ENCODE measurements at places on chromosomes 13 and 19.
A peak's percentile ranks its signal among the peaks of the same experiment; 100 is the strongest.

GRCh38 chr13:30654430-30654829 is 36.7 kb downstream of the USPL1 start:
- DNase-seq = no peak

DNA sequence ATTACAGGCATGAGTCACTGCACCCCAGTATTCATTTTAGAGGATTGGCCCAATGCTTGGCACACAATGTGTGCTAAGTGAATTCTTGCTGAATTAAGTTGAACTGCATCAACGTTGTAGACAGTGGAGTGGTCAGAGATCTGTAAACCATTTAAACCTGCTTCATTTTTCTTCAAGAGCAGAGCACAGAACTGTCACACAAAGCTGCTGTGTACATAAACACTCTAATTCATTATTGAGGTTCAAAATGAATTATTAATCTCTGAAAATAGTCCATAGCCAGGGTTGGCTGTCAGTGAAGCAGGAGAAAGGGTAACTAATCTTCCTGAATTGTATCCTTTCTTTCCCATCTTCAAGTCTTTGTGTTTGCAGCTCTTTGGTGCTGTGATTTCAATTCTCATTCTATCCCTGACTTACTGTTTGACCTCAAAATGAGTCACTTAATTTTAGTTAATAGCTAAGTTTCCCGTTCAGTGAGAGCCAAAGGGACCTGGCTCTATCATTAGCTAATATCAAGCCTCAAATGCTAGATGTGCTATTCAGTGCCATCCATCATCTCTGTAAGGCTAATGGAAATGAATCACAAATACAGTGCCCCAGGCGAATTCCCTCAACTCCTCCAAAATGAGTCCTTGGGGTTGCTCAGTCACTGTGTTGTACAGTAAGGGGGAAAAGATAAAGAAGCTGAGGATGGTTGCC is 77.0 kb upstream of the TSC22D1 start:
- no peak for DNase-seq

DNA sequence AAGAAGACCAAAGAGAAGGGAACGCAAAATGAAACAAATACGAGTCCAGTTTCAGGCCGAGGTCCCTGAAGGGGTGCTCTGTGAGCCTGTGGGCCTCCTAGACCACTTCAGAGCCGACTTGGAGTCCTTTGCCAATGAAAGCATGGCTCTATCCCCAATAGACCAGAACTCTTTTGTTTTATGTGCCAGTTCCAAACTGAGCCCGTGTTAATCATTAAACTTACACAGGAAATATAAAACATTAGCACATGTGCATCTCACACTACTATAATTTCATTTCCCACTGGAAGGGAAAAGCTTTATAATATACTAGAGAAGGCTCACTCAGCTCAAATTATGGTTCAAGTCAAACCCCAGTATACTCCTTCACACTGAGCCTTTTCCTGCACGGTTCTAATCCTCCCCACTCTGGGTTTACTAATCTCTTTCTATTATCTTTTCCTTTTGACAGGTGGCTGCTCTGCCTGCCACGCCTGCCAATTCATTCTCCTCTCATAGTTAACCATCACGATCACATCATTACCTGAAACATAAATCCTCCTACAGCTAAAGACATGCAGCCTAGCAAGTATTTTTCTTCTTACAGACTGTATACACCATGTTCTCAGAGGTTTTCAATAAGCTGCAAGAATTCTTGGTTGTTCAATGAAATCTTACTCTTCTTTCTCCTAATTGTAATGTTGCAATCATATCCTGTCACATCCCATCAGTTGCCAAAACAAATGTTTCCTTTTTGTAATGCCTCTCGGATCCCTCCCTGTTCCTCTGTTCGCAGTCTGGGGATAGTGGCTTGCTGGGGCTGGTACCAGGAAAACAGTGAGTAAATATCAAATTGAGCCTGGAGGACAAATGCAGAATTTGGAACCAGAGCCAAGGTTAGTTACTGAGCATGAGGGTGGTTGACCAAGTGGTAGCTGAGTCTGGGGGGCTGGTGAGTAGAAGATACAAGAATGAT is 18.8 kb upstream of the WASF3 start:
- DNase-seq = no peak

- no peak for DNase-seq
Observed at GRCh38 chr19:18183529-18183928, 9.5 kb upstream of the MPV17L2 start.

GRCh38 chr19:5891572-5891937 is 12.0 kb downstream of the NDUFA11 start:
- no peak for DNase-seq

DNA sequence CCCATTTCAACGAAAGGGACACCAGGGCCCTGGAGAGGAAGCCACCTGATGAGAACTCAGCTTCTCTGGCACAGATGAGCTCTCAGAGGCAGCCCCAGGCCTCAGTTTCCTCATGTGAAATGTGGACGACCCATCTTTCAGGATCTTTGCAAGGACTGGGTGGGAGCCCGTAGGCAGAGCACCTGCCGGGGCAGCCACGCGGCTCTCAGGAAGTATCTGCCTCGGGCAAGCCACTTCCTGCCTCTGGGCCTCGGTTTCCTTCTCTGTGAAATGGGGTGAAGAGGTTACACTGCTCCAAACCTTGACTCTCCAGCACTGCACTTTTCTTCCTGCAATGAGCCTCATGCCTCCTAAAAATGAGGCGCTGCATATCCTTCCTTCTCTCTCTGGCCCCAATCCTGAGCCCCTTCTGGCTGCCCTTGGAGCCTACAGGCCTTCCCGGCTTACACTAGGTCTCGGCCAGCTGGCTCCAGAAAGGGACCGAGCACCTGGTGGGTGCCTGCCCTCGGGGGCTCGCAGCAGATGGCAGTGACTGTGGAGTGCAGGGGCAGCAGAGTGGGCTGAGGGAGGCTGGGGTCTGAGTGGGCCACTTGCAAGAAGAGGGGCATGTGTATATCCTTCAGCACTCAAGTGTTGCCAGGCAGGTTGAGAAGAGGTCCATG is 3.5 kb downstream of the SSBP4 start:
- no peak for DNase-seq

DNA sequence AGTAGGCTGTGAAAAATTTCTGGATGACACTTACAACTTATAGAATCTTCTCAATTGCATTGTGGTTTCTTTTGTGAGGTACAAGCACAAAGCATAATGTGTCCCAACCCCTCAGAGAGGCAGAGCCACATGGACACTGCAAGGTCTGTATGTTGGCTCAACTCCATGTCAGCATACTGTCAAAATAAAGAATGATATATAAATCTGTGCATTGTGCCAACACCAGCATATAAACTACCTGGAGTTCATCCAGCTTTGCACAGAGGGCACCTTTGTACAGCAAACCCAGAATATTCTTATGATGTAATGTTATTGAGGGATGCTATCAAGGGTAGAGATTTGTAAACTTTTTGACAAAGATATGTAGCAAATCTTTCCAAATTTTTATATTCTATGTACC is 1065.8 kb upstream of the MIR17HG start:
- no peak for DNase-seq

DNA sequence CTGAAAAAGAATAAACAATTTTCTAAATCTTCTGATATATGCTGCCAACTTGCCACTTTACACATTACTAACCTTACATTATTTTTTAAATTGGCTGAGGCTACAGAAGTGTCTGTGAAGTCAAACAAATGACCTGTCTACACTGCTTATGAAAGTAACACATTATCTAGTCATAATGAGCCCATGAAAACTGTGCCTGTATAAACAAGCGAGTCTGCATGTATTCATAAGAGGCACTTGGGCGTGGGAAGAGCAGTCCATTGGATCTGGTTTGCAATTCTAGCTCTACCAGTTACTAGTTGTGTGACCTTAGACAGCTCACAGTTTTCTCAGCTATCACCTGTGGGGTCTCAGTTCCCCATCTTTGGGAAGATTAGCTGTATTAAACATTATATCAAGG is 3.1 kb downstream of the VPS36 start:
- peak; percentile 10 for DNase-seq

DNA sequence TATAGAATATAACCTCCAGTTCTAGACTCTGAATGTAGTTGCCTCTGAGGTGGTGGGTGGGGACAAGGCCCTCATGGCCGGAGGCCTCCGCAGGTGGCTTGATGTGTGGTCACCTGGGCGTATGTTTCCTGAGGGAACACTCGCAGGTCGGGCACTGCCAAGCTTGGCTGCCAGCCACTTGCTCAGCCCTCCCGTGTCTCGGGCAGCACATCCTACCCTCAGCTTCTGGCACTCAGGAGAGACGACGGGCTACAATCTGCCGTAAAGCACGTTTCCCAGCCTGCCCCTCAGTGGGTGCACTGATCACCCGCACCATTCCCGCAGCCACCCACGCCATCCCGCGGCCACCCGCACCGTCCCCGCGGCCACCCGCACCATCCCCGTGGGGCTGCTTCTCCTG is 15.2 kb downstream of the THOP1 start:
- no peak for DNase-seq

- no peak for DNase-seq
Observed at GRCh38 chr13:46622630-46623256, 69.8 kb downstream of the LRCH1 start.

DNA sequence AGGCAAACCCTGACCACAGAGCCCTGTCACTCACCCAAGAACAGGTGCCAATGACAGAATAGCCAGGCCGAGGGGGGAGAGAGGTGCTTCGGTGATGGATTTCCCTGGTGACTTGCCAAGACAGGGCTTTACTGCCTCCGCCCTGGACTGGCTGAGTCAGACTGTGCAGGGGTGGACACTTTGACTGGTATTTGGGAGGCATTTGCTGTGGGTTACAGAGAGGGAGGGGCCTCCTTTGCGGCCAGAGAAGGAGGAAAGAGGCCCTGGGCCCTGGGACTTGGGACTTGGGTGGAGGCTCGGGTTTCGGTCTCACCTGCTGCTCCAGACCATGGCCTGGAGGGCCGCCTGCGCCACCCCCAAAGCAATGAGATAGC is 4.6 kb upstream of the EPS8L1 start:
- no peak for DNase-seq

- no peak for DNase-seq
Observed at GRCh38 chr13:98324105-98324504, 147.0 kb upstream of the RNF113B start.

DNA sequence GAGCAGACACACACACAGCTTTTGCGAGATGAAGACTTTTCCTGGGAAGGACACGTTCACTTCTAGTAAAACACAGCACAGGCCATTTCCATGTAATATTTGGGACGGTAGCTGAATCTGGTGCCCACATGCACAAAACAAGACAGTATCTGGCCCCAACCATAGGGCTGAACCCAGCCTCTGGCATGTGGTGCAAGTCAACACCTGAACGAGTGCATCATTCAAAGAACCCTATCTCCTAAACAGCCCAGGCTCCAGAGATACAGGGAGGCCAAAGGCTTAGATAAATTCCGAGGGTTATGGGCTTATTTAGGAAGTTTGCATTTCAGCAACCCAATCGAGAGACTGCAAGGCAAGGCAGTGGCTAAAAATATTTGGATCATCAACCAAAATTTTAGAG is 2.7 kb upstream of the TFDP1 start:
- DNase-seq = no peak

DNA sequence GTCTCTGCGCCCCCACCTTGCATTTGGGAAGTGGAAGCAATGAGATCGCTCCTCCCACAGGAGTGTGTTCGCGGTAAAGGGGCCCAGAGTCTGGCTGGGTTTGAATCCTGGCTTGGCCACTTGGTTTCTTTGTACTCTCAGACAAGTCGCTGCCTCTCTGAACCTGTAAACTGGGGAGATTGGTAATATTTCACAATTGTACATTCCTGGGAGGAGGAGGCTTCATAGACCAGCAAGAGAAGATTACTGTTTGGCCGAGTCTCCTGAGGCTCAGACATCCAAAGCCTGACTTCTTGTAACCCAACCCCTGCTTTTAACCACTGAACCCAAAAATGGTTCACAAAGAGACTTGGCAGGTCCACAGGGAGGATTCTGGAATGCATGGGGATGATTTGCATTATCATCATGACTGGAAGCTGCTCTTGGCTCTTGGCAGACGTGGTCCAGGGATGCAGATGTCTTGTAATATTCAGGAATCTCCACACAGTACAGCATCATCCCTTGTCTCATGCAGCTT is 13.6 kb upstream of the STRN4 start:
- DNase-seq = no peak

GRCh38 chr13:20570517-20570916 is 3.6 kb downstream of the IFT88 start:
- no peak for DNase-seq

- DNase-seq = no peak
Observed at GRCh38 chr19:1760020-1760419, 6.7 kb downstream of the ONECUT3 start.

- peak; percentile 66 for DNase-seq
Observed at GRCh38 chr19:34364830-34365462, at the start of gene GPI. GPI (plus strand) TSS chr19:34365196; CDS start chr19:34365267, 71 bp downstream.

GRCh38 chr19:7618771-7619510 is 10.4 kb downstream of the XAB2 start:
- no peak for DNase-seq

DNA sequence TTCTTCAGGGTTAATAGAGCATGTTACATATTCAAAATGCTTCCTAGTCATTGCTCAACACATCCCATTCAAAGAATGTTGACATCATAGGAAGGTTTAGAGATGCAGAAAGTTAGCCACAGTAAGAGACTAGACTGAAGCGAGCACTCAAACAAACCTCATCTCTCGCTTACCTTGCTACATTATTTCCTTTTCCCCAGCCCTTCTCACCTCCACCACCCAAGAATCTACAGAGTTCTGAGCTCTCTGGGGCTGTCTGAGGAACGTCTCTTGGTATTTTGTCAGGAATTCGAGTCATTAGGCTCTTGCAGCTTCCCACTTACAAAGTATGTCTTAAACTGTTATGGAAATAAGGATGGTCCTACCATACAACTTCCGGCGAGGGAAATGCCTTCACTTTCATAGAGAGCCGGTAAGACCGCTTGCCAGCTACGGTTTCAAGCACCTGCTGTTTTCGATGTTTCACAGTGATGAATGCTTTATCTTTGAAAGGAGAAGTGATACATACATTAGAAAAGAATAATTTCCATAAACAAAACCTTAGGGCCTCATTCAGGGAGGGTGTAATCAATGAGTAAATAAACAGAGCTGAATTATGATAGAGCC is 65.1 kb downstream of the FLT1 start:
- no peak for DNase-seq

DNA sequence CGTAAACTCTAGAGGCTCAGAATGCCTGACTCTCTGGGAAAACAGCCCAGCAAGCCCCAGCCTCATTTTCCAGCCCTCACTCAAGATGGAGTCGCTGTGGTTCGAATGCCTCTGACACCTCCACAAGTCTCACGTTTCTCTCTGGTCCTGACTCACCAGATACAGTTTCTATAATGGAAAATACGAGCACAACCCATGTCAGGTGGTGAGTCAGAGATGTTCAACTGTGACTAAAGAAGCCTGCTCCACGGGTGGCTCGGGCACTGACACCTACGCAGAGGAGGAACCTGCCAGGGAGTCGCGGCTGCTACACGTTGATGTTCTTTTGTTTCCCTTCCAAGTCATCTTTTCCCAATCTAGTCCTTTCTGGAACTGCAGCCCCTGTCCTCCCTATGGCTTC is 87.1 kb upstream of the STK24 start:
- DNase-seq = peak; percentile 82

DNA sequence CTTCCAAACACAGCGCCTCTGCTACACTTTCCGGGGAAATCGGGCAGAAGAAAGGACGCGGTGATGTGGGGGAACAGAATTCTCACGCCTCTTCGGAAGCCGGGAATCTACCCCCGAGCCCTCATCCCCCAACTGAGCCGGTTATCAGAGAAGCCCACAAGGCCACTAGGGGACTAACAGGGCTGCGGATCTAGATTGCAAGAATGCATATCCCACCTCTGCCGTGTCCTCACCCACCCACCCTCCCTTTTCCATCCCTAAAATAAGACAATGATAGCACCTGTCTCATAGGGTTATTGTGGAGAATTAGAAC is 1.1 kb downstream of the IGFLR1 start:
- no peak for DNase-seq
